Muscle of leg (tissue), 16 donors: ENCODE measurements at places on chromosomes 13 and 19. TPM values are rescaled to one million over a fixed set of nuclear protein-coding genes. Genes with fewer than 3 reads are reported as not detected.

ZSWIM9 gene
- 1.0 TPM for total RNA-seq

CCL25 gene
- total RNA-seq = not detected

LRRC63 gene
- total RNA-seq = 0.04 TPM

KLF1 gene
- 0.31 TPM for total RNA-seq

IGFL3 gene
- not detected for total RNA-seq

MCEMP1 gene
- not detected for total RNA-seq

DNA sequence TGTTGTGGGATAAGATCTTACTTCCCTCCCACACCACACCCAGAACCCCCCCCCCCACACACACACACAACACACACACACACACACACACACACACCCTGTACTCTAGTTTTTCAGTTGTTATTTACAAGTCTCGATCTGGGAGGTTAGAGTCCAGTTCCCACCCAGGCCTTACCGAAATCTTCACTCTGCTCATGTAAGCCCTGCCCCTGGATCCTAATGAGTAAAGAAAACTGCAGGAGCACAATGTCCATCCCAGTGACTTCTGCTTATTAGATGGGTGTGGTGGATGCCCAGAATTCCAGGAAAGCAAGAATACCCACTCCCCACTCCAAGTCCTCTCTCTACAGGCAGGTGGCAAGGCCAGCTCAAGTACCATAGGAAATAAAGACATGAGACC lies 23.0 kb downstream of the STARD13 start:
- DNase-seq = no peak

GRCh38 chr13:89796196-89796595 lies 1551.3 kb upstream of the MIR17HG start:
- no peak for DNase-seq

- DNase-seq = peak; percentile 5
Observed at GRCh38 chr19:19817357-19817756, 4.2 kb downstream of the ZNF506 start.

- no peak for DNase-seq
Observed at GRCh38 chr13:79191501-79191900, 214.6 kb downstream of the RBM26 start.

DNA sequence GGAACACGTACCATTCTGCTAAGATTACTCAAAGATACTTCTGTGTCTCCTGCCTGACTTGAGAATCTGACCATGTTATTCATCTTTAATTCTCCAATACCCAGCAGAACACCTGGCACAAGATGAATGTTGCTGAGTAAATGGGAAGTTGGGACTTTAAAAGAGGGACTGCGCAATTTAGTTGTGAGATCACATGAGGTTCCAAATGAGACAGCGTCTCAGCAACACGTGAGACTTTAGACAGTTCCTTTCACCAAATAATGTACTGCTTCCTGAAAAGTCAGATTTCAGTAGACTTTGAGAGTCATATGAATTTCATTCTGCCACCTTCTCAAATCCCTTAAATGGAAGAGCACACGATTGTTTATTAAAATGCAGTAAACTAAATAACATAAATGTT lies 36.7 kb downstream of the DOCK9 start:
- DNase-seq = no peak

DNA sequence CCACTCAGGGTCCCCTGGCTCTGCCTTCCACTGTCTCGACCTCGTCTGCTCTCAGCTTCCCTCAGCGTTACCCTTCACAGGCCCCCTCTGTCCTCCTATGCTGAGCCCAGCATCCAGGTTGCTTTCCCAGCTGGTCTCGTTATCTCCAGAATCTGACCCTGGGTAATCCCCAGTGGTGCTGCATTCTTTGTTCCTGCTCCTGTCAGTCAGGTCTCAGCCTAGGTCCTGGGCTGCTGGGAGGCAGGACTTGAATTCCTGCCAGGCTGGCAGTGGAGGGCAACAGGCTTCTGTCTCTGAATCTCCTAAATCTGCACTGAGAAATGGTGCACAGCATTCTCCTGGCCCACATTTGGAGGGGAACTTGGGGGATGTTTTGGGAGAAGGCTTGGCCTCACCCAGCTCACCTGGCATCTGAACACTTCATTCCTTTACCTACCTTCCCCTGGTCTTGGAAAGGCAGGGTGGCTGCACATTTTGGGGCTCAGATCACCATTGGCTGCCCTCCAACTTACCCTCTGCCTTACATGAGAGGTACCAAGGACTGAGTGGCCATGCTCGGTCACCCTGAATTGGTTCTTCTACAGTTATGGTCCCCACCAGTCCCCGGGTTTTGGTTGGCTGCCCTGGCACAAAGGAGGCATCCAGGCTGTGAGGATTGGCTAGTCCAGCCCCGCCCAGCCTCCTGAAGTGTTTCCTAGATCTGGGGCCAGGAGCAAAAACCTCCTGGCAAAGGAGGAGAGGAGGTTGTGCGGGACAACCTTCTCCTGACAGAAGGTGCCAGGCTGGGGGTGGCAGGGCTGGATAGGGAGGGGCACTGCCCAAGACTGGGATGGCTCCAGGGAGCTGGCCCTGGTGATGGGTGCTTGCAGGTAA lies at the start of gene CYP4F8:
CYP4F8 (plus strand) TSS at position 712 of the 873 bp plus-strand sequence. CDS start 399 bp downstream, outside the sequence.
- DNase-seq = no peak

GRCh38 chr19:33460221-33460908 lies 61.2 kb downstream of the PEPD start:
- no peak for DNase-seq

DNA sequence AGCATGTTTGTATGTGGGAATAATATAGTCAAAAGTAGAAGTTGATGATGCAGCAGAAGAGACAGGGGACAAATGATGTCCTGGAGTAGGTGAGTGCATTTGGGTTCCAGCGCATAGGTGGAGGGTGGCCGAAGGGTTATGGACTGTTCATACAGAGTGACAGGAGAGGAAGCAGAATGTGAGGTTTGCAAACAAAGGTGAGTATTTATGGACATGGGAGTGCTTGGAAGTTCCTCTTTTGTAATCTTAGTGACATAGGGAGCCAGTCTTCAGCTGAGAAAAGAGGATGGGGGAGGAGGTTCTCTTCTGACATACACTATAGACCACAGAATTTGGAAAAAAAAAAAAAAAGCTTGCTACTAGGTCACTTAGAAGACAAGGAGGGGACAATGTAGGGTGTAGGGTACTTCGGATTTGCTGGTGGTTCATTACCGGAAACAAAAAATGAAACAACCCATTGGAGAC lies 331.6 kb downstream of the DLEU7 start:
- no peak for DNase-seq
